ENCODE measurements at places on chromosomes 6 and 20.

GRCh38 chr6:44044154-44044539, 83.1 kb downstream of the MRPL14 start:
- no peak for DNase-seq

DNA sequence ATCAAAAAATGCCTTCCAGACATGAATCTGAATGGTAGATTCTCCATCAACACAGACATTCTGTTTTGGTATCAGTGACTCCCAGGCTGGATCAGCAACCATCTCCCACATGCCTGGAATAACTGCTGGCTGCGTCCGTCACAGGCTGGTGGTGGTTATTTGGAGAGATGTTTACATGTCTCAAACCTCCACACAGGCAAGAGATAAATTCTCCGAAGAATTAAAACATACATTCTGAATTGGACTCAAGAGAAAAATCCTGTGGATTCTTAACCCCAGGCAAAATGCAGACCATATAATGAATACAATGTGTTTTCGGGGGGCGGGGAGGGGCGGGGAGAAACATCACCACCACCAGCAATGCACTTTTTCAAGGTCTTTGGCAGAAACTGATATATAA, 108.2 kb downstream of the THBS2 start:
- DNase-seq, result no peak

GRCh38 chr6:3371222-3371949, 85.5 kb downstream of the SLC22A23 start:
- no peak for DNase-seq

- DNase-seq, result no peak
Observed at GRCh38 chr6:147429794-147430193, 78.7 kb upstream of the SAMD5 start.

- no peak for DNase-seq
Observed at GRCh38 chr20:58565461-58566175, 50.4 kb upstream of the APCDD1L start.

DNA sequence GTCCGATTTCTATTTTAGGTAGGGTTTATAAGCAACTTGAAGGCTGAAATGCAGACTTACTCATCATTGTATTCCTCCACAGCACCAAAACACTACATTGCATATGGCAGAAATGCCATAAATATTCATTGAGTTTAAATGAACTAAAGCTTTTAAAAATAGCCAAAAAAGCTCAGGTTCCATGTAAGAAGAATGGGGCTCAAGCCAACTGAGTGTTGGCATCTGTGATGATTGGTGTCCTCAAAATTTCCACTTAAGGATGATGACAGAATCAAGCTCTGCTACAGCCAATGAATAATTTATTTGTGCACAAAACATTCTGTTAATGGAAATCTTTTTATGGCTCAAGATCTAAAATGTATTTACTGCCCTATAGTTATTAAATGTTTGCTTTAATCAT, 115.4 kb downstream of the HIVEP2 start:
- no peak for DNase-seq

- DNase-seq, result no peak
Observed at GRCh38 chr6:148682252-148682651, 64.6 kb upstream of the UST start.

- DNase-seq, result no peak
Observed at GRCh38 chr6:41464019-41464418, 82.2 kb upstream of the FOXP4 start.

Measured in ecto neural progenitor cell (in vitro differentiated cells).